ENCODE measurements at places on chromosomes 16 and 17.
A peak's percentile ranks its signal among the peaks of the same experiment; 100 is the strongest.

DNA sequence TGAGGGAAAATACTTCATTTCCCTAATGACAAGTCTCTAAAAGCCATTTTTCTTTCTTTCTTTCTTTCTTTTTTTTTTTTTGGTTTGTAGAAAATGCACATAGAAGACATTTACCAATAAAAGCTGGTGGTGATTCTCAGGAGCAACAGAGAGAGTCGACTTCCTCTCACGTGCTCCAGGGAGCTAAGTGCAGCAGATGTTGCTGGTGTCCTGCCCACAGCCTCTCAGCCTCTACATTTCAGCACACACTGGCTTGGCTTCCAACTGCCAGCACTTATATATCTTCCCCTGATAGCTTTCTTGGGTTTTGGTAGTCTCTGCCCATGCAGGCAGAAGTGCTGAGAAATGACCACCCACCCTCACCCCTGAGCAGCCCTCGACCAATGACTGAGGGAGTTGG lies 58.4 kb upstream of the MARCHF10 start:
- no peak for DNase-seq

DNA sequence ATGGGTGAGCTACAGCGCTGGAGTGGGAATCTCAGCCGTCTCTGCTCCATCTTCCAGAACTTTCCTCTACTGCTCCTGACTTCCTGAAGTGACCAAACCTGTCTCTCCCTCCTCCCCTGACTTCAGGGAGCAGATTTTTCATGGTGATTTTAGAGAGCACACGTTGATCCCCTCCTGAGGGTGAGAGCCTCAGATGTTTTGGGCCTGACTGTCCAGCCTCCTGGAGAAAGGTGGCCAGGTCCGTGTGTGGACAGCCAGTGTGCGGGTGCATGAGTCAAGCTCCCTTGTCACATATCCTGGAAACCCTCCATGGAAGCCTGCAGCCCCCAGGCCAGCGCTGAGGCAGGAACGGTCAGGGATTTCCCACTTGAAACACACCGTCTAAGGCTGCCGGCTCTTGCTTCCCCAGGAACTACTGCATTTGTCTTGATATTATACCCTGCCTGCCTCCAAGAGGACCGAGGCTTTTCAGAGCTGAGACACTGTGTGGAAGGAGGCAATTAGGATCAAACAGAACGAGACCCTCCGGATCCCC lies 143.1 kb downstream of the CMIP start:
- no peak for DNase-seq

DNA sequence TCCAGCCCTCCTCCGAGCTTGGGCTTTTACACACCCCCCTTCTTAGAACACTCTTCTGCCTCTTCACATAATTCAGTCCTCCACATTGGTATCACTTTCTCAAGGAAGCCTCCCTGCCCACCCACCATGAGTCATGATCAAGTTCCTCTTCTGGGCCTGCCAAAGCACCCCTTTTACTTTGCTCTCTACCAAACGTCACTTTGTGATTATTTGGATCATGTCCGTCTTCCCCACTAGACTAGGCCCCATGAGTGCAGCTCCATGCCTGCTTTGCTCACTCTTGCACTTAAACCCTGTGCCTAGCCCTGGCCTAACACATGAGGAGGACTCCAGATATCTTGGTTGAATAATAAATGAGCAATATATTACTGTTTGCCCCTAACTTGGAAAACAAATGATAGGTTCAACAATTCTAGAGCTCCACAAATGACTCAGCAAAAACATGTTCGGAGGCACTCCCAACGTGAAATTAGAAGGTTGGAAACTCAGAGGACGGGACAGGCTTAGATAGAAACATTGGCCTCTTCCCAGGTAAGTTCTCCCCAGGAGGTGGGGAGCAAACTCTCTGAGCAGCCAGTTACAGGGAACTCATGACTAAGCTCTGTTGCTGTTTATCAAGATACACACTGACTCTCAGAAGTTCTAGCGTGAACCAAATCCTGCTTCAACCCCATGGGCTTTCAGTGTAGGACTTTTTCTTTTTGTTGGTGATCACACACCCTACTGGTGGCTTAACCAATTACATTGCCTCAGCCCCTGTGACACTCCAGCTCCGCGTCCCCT lies 28.3 kb downstream of the G6PC1 start:
- DNase-seq: peak; percentile 68

DNA sequence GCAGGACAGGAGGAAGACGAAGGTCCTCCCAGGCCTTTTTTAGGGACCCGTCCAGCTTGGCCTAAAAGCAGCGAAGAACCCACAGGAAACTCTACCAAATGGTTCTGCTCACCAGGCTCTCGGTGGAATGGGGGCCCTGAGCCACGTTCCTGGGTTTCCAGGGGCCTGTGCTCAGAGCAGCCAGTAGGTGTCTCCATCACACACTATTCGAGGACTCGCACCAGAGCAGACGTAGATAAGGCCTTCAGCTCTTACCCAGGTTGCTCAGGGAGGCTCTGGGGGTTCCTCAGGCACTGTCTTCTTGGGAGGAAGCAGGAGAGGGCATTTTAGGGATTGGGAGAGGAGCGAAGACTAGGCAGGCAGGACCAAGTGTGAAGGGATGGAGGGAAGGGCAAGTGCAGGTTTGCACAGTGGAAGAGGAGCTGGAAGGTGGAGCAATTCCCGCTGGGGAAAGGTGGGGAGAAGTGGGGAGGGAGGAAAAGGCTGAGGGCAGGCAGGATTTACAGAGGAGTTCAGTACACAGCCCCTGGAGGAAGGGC lies 157.1 kb downstream of the RGS9 start:
- DNase-seq: peak; percentile 64

DNA sequence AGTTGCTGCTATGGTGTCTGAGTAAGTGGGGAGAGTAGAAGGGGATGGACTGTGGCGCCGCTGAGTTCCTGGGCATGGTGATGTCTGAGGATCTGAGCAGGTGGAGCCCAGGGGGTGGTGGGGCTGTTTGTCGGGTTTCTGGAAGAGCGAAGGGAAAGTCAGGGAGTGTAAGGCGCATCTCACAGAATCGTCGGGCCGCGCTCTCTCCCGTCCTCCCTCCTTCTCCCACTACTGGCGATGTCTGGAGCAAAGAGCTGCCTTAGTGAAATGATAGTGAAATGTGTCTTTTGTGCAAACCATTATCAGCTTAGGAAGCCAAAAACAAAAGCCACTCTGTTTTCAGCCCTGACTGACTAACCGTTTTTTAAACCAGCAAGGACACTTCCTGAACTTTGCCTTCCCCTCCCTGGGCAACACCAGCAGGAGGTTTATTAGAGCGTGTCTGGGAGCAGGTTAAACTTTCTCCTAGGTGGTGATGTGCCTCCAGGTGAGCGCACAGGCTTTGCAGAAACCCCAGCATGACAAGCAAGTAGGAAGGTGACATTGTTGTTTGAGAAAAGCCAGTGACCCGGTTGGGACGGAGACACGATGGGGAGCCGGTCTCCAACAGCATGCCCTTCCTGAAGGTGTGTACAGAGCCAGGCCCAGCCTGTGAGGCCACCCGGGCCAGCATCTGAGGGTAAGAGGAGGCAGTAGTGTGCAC lies 49.1 kb downstream of the RAB11FIP3 start:
- DNase-seq: no peak

DNA sequence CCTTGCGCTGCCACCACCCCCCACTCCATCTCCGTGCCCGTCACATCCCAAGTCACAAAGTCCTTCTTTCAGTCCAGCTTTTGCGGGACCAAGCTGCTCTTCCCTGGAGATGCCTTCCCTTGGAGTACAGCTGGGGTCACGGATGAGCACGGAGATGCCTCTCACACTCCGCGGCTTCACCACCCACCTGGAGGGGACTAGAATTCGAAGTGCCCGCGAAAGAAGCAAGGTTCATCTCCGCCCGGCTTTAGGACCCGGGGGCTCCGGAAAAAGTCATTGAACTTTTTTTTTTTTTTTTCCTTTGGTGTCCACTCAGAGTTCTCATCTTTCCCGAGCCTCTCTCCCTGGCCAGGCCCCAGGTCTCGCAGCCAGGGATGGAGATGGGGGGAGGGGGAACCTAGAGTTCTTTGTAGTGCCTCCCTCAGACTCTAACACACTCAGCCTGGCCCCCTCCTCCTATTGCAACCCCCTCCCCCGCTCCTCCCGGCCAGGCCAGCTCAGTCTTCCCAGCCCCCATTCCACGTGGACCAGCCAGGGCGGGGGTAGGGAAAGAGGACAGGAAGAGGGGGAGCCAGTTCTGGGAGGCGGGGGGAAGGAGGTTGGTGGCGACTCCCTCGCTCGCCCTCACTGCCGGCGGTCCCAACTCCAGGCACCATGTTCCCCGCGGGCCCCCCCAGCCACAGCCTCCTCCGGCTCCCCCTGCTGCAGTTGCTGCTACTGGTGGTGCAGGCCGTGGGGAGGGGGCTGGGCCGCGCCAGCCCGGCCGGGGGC lies at the start of gene FKBP10:
Gene FKBP10, plus strand, starts transcription at position 624 of the 771 bp plus-strand sequence. Its CDS starts 31 bp downstream, at position 655.
- DNase-seq: peak; percentile 80

DNA sequence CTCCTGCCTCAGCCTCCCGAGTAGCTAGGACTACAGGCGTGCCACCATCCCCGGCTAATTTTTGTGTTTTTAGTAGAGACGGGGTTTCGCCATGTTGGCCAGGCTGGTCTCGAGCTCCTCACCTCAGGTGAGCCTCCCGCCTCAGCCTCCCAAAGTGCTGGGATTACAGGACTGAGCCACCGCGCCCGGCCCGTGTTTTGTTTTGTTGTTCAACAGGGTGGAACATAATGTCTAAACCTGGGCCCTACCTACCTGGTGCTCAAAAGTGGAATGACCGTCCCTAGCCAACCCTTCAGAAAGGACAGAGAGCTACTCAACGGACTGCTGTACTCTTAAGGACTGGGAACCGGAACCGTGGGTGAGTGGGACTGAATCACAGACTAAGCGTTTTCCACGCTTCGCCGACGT lies 772 bp upstream of the KIF22 start:
- DNase-seq: no peak

DNA sequence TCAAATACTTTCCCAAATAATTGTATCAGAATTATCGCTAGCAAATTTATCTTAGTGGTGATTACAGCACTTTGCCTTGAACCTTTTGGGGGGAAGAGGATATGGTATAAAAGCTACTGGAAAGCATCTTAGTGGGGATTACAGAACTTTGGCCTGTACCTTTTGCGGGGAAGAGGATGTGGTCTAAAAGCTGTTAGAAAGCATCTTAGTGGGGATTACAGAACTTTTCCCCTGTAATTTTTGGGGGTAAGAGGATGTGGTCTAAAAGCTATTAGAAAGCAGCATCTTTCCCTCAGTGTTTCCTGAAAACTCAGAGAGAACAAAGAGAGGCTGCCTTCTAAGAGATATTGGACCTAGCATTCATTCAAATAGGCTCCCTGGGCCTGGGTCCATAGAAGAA lies 4.1 kb downstream of the SLFN12 start:
- no peak for DNase-seq

- DNase-seq: no peak
These were observed 14.6 kb downstream of the SREBF1 start for GRCh38 chr17:17822189-17822588.

GRCh38 chr17:2055292-2056205 lies 646 bp downstream of the HIC1 start:
- DNase-seq: no peak

GRCh38 chr17:81665205-81666091 lies 957 bp downstream of the OXLD1 start:
- DNase-seq: no peak

DNA sequence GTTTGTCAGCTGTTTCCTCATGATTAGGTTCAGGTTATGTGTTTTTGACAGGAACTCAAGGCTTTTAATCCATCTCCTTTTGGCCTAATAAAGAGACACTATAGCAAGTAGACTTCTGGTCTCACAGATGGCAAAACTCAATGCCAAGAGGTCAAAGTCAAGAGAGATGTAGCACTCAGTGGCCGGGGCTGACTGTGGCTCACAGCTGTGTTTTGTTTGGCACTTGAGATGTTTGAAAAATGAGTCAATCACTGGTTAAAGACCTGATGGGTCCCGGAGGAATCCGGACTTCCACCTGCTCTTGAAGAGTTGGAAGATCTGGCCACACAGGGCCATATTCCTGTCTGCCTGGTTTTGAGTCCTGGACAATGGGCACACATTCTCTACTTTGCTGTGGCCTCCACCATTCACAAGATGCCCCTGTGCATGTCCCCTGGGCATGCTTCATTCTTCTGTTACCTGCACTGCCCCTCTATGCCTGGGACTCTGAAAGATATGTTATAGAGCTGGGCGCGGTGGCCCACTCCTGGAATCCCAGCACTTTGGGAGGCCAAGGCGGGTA lies 210.3 kb downstream of the SNX29 start:
- no peak for DNase-seq

- DNase-seq: no peak
These were observed 36.2 kb upstream of the TEKT3 start for GRCh38 chr17:15377616-15378015.

GRCh38 chr17:44354582-44355561 lies 8.8 kb downstream of the FAM171A2 start:
- no peak for DNase-seq

DNA sequence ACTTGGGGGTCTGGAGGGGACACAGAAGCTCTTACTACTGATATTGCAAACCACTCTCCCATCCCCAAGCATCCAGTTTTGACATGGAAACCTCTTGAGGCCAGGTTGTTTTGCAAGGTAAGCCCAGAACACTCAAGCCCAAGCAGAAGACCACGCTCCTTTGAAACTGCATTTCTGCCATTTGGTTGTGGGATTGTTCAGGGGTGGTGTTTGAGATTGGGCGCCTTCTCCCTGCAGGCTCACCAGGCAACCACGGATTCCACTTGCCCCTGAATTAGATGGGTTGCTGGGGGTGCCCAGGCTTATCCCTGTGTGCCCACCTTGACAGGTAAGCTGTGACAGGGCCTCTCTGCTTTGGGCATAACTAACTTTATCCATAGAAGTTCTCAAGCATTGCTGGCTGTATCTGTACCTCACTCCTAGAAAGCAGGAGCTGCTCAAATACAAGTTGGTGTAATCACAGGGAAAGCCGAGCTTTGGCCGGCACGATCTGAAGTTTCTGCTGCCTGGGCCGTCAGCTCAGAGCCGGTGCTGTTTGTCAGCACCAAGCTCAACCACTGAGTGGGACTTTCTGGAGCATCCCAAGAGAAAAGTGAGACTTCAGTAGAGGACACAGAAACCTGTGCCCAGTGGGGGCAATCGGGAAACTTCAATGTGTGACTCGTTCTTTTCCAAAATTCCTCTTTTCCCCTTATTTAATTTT lies 93.6 kb downstream of the CYLD start:
- no peak for DNase-seq

DNA sequence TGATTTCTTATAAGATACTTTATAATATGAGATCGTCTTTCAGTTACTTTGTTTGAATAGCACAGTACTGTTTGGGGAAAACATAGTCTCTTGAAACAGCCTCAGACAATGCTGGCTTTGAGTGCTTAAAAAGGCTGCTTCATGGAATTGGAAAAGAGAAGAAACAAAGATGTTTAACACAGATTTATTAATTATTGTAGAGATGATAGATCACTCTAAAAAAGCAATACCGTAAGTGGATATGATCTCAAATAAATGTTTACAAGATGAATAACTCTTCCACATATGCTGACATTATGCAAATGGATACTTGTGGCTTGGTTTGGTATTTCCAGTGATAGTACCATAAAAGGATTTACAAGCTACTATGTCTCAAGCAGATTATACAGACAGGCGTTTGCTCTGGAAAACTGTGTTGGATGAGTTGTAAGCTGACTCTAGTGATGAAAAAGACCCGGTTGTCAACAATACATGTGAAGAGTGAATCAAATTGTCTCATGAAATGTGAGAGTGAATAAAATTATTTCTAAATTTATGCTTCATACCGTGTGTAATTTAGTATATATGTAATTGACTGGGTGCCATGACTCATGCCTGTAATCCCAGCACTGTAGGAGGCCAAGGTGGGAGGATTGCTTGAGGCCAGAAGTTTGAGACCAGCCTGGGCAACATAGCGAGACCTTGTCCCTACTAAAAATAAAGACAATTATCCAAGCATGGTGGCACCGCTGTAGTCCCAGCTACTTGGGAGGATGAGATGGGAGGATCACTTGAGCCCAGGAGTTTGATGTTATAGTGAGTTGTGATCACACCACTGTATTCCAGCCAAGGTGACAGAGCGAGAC lies 105.4 kb downstream of the FTO start:
- DNase-seq: no peak

Data from iPS DF 19.7 (cell line).